ENCODE measurements at places on chromosomes 13 and 19.

DNA sequence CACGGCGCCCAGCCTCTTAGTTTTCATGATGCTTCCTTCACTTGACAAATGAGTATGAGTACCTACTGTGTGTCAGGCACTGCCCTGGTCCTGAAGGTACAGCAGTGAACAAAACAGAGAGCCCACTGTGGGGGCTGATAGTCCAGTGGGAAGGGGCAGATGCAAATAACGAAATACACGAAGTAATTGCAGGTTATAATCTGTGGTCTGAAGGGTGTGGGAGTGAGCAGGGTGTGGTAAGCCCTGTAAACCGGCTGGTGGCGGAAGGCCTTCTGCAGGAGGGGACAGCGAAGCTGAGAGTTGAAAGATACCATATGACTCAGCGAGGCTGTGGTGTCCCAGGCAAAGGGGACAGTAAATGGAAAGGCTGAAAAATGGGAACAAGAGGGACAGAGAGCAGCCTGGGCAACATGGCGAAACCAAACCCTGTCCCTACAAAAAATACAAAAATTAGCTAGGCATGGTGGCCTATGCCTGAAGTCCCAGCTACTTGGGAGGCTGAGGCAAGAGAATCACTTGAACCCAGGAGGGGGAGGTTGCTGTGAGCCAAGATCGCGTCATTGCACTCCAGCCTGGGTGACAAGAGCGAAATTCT is 60.5 kb downstream of the MAP4K1 start:
- no peak for DNase-seq

GRCh38 chr13:27252467-27252866 is 1.1 kb downstream of the RPL21 start:
- no peak for DNase-seq

- DNase-seq: no peak
Observed at GRCh38 chr13:37192956-37193355, 87.5 kb upstream of the CSNK1A1L start.

DNA sequence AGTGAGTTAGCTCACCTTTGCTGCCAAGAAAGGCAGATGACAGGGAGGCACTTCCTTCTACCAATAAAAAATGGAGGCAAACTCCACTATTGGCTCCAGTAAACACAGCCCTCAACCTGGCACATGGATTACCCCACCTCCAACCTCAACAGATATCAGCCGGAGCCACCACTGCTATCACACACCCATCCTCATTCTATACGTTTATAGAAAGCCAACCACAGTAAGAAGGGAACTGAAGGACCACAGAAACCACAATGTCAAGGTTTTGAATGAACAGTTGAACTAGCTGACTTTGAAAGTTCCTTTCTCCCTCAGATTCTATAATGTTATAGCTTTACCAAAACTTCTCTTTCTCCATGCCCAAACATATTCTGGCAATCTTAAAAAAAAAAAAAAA is 526.2 kb downstream of the UQCRFS1 start:
- no peak for DNase-seq

DNA sequence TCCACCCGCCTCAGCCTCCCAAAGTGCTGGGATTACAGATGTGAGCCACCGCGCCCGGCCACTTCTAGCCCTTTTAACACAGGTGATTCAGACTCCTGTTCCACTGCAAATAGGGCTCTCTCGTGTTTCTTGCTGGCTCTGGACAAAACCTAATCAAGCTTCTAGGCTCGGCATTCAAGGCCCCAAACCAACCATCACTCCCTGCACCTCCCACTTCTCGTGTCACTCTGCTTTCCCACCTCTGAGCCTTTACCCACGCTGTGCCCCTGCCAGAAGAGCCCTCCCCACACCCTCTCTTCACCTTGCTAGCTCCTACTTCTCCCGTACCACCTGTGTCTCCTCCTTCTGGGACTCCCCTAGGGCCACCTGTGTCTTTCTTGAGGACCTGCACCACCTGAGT is 19.8 kb downstream of the KANK2 start:
- no peak for DNase-seq

DNA sequence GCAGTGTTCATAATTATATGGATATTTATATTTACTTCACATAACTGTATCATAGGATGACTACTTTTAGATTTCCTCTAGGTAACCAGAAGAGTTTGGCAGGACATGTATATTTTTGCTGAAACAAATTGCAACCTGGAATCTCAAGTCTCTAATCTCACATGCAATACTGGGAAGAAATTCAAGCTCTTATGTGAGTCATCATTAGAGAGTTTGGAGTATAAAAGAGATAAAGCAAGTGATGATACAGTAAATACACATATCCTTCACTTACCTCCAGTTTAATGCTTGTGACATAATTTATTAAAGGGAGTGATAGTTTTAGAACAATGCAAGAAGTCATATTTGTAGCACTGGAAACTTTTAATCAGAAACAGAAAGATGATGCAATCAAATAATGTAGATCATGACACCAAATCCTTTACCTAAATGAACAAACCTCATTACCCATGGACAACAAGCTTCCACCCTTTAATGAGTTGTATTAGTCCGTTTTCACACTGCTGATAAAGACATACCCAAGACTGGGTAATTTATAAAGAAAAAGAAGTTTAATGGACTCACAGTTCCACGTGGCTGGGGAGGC is 15.8 kb upstream of the OR7A17 start:
- no peak for DNase-seq

DNA sequence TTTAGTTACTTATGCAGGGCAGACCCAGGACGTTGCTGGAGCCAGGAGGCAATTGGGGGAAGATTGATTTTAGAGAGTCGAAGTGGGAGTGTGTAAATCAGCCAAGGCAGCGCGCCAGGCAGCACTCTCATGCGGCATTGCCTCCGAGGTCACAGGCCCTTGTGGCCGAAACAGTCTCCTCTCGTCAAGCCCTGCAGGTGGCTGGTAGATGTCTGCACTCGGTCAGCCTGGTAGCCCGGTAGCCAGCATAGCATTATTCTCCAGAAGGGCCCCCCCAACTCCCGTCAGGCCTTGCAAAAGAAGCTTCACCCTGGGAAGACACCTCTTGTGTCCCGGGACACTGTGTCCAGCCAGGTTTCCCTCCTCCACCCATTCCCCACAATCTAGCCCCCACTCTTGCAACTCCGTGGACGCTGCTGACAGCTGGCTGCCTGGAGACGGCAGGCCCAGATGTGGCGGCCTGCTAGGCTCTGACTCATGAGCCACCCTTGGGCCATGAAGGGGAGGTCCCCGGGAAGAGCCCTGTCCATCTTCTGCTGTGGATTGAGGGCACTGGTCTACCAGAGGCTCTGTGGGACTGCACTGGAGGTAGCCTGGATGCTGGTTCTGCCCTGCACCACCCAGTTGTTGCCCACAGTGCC is 2.6 kb upstream of the PEPD start:
- DNase-seq: no peak

- DNase-seq: no peak
Observed at GRCh38 chr13:95641291-95642027, 3.0 kb downstream of the DZIP1 start.

DNA sequence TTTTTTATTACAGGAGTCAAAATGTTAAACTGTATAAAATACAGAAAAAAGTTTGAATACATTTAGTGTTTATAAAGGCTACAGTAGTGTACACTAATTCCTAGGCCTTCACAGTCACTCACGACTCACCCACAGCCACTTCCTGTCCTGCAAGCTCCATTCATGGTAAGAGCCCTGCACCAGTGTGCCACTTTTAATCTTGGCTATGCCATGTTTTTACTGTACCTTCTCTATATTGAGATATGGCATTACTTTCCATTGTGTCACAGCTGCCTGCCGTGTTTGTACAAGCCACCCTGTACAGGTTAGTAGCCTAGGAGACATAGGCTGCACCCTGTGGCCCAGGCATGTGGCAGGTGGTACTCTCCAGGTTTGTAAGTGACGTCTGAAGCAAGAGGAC is 32.1 kb downstream of the C1QTNF9 start:
- no peak for DNase-seq

DNA sequence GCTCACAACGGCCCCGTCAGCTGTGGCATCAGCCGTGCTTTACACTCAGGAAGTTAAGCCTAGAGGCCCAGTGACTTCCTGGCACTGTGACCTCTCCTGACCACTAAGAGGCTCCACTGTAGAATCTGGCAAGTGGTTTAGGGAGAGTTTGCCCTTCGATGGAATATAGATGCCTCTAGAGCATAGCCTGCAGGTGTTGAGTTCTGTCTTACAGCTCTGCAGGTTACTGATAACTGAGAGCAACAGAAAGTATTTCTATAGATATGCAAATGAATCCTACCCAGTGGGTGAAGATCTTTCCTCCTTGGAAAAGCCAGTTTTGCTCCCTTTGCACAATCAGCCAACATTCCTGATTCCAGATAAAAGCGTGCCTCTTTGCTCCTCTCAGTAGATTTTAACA is 35.8 kb downstream of the ATP12A start:
- no peak for DNase-seq

DNA sequence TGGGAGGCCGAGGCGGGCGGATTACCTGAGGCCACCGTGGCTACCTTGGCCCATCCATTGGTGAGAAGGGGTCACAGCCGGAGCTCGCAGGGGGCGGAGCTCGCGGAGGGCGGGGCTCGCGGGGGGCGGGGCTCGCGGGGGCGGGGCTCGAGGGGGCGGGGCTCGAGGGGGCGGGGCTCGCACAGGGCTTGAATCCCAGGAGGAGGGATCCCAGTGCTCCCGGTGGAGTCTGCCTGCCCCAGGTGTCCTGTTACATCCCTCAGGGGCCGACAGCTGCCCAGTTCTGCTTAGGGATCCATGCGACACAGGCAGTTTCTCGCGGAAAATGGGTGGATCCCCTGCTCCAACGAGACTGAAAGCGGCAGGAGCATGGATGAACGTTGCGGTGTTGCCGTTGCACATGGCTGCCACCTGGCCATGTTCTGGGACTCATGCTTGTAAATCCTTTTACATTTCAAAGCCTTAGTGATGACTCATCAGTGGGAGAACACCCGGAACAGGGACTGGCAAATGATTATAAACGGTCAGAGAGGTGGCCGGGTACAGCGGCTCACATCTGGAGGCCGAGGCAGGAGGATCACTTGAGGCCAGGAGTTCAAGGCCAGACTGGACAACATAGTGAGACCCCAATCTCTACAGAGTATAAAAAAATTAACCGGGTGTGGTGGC is 25.1 kb downstream of the TMPRSS9 start:
- no peak for DNase-seq
